SHP77 (cell line): ENCODE measurements at places on chromosomes 6 and 20.

DNA sequence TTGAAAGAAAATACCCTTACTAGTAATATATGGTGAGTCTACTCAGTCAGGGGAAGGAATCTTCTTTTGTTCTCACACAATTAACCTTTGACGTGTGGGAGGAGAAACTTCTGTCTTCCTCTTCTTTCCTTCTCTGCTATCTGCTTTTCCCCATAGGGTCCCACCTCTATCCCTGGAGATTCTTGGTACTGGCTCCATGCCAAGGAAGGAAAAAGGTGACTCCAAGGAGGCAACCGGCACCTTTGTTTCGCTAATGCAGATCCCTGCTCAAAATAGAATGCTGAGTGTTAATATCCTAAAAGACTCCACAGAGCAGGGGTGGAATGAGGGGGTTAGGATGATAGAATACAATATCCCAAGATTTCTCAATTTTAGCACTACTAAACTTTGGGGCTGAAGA is 116.7 kb downstream of the CD164 start:
- no peak for DNase-seq

GRCh38 chr6:87494761-87495422 is 22.1 kb downstream of the SLC35A1 start:
- no peak for DNase-seq

DNA sequence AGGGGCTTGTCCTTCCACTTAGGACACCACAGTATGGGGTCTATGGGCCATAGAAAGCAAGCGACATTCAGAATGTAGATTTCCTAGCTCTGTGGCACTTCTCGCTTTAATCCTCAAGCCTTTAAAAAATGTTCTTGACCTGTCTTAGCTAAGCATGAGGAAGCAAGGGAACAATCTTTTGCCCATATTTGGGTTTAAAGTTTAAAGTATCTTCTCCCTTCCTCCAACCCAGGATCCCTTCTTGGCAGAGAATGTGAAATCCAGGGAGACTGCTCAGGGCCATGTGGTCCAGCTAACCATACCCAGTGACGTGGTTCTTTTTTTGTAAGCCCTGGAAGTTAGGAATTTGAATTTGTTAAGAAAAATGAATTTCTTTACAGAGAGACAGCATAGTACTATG is 289.9 kb downstream of the BTBD9 start:
- DNase-seq, result no peak

DNA sequence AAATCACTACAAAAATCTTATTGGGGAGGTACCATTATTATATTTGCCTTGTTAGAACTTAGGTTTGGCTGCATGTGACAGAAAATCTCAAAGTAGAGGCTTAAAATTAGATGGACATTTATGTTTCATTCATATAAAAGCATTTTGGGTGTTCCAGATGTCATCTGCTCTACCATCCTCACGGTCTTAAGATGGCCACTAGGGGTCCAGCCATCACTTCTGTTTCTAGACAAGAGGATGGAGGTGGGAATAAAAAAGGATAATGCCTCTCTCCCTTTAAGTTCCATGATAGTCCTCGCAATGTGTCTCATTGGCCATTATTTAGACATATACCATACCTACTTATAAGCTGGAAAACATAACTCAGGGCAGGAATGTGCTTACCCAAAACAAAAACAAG is 929.5 kb downstream of the KIF16B start:
- peak; percentile 20 for DNase-seq

GRCh38 chr6:130018744-130019325 is 454 bp downstream of the L3MBTL3 start:
- DNase-seq, result no peak

DNA sequence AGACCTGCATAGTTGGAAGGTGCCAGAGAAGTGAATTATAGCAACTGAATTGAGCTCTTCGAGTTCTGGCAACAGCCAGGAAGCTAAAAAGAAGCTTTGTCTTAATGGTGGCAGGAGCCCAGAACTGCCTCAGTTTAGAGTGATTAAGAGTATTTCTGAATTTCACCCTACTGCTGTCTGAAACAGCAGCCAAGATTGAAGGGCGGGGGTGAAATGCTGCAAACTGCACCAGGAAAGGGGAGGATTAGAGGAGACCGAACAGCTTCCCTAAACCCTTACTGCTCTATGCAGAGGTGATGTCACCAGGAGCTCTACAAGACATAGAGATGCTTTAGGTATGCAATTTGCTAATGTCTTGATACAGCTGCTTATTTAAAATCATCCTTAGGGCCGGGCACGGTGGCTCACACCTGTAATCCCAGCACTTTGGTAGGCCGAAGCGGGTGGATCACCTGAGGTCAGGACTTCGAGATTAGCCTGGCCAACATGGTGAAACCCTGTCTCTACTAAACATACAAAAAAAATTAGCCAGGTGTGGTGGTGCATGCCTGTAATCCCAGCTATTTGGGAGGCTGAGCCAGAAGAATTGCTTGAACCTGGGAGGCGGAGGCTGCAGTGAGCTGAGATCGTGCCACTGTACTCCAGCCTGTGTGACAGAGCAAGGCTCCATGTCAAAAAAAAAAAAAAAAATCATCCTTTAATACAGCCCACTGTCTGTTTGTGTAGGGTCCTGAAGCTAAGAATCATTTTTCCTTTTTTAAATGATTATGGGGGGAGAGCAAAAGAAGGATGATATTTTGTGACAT is 91.7 kb upstream of the IYD start:
- no peak for DNase-seq

GRCh38 chr6:29661071-29661470 is 4.2 kb downstream of the MOG start:
- no peak for DNase-seq

DNA sequence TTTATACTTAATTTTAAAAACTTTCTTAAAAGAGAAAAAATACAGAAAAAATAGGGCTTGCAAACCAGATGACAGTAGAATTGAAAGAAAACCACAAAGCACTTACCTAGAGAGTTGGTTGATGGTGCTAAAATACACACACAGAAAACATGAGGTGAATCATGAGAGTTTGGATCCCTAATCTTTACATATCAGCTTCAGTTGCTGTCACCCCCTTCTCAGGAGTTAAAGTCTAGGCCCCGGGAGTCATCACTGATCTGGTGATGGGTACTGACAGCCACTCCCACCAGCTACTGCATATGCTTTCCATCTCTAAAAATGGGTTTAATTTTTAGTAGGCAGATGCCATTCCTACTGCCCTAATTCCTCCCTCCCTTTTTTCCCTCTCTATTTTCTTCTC is 16.7 kb downstream of the TSBP1 start:
- no peak for DNase-seq

- no peak for DNase-seq
These were observed 93.6 kb downstream of the SNAP91 start for GRCh38 chr6:83615025-83615999.

GRCh38 chr6:149467265-149467664 is 17.5 kb downstream of the ZC3H12D start:
- no peak for DNase-seq

DNA sequence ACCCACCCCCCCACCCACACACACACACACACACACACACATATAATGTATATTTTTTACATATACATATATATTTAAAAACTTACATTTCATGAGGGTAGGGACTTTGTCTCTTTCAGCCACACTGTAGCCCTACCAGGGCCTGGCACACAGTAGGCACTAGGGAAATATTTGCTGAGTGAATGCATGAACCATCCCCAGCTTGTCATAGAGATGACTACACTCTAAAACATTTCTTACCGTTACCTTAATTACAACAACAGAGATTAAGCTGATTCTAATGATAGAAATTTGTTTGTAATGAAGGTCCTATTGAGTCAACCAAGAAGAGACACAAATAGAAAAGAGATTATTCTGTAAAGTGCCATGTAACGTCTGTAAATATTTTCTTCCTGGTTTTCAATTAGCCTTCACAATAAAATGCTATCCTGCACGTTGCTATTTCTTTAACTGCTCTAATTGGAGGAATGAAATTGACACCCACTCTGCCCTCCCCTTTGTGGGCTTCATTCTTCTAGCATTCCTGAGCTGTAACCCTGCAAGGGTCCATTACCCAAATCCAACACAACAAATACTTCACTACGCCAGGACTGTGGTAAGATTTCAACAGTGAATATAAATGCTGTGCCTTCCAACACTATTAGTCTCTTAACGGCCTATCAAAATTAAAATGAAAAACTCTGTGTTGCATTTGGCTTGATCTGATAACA is 30.8 kb downstream of the SIM1 start:
- DNase-seq, result no peak

- no peak for DNase-seq
These were observed 44.8 kb downstream of the AGPAT4 start for GRCh38 chr6:161228921-161229591.

DNA sequence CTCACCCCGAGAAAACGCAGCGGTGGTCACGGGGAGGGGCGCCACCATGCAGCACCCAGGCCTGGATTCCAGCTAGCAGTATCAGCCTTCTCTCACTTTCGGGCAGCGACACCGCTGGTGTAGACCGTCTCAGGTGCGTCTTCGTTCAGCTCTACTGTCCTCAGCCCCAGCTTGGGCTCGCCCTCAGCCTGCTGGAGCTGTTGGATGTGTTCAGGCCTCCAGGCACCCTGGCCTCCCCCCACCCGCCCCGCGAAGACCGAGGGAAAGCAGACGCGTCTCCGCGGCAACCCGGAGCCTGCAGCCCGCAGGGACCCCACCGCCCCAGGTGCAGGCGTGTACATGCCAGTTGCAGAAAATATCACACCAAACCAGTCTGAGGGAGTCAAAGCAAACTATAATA is 60.8 kb upstream of the CARMIL1 start:
- no peak for DNase-seq
